ENCODE measurements at places on chromosomes 7 and 10.

DNA sequence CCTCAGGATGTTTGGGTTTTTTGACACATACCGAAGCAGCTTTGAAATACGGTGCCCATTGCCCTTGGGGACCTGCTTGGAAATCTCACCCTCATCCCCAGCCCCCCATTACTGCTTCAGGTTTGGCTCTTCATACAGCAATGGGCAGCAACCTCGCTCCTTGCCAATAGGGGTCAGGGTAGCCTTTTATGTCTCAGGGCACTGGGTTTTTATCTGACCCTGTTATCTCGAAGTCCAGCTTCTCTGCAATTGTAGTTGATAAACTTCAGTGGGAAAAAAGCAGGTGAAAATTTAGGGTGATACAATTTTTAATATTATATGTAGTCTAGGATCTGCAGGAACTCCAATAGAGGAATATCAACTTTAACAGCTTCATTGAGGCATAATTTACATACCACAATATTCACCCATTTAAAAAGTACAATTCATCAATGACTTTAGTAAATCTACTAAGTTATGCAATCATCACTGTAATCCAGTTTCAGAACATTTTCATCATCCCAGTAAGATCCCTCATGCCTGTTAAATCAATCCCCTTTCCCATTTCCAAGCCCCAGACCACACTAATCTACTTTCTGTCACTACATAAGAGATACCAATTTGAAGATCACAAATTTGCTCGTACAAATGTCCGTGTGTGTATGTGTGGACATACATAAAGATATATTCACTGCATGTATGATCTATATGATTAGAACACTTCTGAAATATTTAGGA is 386.2 kb downstream of the KCNMA1 start:
- no peak for DNase-seq

DNA sequence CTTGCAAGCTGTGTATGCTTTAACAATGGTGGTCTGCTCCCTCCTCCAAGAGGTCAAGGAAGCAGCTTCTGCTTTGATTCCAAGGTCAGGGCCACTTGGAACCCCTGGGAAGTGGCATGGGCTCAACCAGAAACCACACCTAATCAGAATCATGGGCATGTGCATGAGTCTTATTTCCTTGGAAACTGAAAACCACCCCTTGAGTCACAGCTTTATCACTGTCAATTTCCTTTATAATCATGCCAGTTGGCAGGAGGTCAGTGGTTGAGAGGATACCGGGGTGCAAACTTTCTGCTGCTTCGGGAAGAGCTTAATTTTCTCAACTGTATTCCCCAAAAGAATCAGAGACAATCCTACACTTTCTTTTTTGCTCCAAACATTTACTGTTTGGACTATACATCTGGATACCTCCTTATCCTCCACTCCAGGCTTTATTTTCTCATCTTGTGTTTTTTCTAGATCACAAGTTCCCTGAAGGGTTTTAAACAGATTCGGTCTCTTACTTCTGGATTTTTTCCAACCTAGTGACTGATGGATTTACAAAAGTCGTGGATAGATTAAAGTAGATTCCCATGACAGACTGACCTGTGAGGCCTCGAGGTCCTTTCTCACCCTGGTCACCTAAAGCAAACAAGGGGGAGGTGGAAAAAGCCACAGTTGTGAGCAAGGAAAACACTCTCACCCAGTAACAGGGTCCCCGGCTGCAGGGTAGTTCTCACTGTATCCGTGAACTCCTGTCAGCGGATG is 36.0 kb downstream of the COL17A1 start:
- DNase-seq: no peak

- no peak for DNase-seq
Observed at GRCh38 chr7:66245008-66245407, 39.9 kb downstream of the TPST1 start.

GRCh38 chr10:70673043-70673928 is 980 bp downstream of the ADAMTS14 start:
- DNase-seq: no peak

DNA sequence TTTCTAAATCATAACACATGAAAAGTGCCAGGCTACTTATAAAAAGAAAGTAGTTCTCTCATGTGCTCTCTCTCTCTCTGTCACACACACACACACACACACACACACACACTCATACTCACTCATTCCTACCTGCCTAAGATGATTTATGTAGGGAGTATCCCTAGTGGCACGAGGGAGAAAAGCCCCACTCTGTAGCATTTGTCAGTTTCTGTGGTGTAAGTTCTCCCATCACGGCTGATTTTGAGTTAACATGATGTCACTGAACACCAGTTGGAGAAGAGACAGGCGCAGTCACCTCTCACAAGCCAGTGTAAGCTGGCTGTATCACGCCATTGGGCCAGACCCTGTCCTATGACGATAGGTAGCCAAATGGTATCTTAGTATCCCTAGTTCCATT is 395.4 kb downstream of the SFMBT2 start:
- no peak for DNase-seq

- no peak for DNase-seq
Observed at GRCh38 chr10:15710455-15710854, 9.3 kb downstream of the ITGA8 start.

- DNase-seq: no peak
Observed at GRCh38 chr7:155988416-155988815, 176.2 kb upstream of the SHH start.

- DNase-seq: no peak
Observed at GRCh38 chr7:100352984-100353684, 4.8 kb upstream of the PILRB start.

DNA sequence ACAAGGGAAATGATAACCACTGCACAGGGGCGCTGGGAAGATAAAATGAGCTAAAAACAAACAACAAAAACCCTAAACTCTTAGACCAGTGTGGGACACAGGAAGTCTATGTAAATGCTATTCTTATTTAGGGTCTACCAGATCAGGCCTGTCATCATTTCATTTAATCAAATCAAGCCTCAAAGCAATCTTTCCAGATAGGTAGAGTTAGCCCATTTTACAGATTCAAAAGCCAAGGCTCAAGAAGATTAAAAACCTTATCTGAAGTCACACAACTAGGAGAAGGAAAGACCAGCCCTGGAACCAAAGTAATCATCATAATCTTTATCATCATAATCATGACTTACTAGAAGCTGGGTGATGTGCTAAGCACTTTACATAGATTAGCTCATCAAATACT is 4.7 kb downstream of the NOD1 start:
- DNase-seq: no peak

GRCh38 chr10:89134963-89135362 is 72.2 kb downstream of the CH25H start:
- DNase-seq: no peak

DNA sequence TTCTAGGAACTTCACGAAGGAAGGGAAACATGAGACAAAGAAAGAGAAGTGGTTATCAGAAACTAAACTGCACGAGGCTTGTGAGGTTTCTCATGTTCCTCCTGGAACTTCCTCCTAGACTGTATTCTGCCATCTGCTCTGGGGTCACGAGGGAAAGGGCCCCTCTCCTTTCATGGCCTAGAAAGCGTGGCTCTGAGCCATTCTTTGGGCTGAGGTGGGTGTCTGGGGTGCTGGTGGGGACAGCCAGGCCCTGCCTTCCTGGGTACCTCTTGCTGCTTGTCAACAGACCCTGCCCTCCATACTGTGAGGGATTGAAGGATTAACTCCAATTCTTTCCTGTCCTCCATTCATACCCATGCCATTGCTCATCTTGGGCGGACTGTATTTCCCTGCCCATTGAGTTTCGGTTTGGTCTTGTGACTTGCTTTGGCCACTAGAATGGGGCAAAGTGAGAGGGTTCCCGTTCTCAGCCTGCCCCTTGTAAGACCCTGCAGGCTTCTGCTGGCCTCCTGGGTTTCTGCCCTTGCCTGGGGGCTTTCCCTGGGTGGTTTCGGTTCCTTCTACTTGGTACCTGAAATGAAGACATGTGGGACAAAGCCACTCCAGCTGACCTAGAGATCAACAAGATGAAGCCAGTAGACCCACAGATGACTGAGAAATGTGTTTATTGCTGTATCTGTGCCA is 14.9 kb upstream of the GIMAP8 start:
- no peak for DNase-seq

- no peak for DNase-seq
Observed at GRCh38 chr7:16365177-16365576, 56.2 kb downstream of the CRPPA start.

GRCh38 chr7:114662002-114662677 is 247.5 kb downstream of the FOXP2 start:
- DNase-seq: no peak

GRCh38 chr10:117541909-117542705 is 439 bp upstream of the EMX2 start:
- no peak for DNase-seq

- no peak for DNase-seq
Observed at GRCh38 chr10:94049911-94050310, 56.2 kb downstream of the PLCE1 start.

- no peak for DNase-seq
Observed at GRCh38 chr7:148670374-148670773, 28.3 kb upstream of the CUL1 start.

- DNase-seq: peak; percentile 12
Observed at GRCh38 chr7:105429746-105430612, 41.3 kb upstream of the SRPK2 start.

- DNase-seq: no peak
Observed at GRCh38 chr7:29988424-29989256, 961 bp downstream of the SCRN1 start.

DNA sequence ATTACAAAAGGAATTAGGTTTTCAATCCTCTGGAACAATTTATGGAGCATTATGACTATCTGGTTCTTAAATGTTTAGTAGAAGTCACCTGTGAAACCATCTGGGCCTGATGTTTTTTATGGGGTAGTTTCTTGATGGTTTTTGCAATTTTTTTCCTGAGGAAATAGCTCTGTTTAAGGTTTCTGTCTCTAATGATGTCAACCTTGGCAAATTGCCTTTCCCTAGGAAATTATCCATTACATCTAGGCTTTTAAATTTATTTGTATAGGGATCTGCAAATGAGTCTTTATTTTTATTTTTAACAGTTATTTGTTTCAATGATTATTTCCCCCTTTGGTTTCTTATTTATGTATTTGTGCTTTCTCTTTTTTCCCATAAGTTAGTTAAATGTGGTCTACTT is 222.8 kb downstream of the GALNT17 start:
- DNase-seq: no peak

DNA sequence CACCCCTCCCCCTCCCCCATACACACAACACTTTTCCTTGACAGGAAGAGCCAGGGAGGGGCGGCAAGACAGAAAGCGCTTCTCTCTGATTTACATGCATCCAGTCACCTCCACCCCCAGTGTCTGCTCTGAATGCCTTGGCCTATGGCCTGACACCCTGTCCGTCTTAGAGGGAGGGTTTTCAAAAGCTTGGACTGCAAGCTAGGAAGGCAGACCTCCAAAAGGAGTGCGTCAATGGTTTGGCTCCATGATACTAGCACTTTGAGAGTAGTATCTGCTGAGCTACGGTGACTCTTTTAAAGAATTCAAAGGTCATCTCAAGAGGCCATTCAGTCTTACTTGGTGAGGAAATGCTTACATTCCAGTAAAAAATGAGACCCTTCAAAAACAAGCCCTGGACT is 20.3 kb upstream of the PAX2 start:
- no peak for DNase-seq

DNA sequence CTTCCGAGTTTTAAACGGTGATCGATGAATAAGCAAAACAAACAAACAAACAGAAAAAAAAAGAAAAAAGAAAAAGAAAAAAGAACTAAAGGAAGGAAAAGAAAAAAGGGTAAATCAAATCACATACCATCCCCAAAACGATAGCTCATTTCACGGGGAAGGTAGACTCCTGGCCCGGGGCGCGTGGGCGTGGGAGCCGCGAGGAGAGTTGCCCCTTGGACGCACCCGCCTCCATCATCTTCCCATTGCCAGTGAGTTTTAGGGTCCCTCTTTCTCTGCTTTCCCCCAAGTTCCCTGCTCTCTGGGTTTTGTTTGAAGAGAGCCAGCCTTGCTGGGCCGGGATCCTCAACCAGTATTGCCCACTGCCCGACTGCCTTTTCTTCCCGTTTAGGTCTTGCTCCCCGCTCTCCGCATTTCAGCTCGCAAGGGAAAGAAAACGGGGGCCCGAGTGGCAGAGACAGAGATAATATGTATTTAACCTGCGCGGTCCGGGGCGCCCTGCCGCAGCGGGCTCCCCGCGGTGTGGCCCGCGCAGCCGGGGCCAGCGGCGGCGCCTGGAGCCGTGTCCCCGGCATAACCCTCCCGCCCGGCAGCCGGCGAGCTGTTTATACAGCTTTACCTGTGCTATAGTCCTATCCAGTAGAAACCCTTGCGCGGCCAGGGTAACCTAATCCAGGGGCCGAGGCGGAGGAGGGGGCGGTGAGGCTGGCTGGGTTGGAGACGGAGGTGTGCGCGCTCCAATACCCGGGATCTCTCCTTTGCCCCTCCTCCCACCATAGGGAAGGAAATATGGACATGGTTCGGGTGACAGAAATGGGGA is 5.2 kb upstream of the GATA3 start:
- no peak for DNase-seq

- DNase-seq: no peak
Observed at GRCh38 chr10:68781613-68782574, 45.4 kb upstream of the STOX1 start.

DNA sequence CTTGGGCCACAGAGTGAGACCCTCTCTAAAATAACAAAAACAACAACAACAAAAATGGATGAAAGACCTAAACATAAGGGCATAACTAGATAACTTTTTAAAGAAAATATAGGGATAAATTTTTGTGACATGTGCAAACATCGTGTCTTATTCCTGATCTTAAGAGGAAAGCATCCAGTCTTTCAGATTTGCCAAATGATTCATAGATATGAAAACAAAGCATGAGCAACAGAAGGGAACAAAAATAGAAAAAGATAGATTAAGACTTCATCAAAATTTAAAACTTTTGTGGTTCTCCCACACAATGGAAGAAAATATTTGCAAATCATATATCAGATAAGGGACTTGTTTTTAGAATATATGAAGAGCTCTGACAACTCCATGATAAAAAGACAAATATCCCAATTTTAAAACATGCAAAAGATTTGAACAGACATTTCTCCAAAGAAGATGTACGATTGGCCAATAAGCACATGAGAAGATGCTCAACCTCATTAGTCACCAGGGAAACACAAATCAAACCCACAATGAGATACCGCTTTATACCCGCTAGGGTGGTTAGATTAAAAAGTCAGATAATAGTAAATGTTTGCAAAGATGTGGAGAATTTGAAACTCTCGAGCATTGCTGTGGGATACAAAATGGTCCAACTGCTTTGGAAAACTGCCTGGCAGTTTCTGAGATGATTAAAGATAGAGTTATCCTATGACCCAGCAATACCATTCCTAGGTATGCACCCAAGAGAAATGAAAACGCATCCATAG is 20.3 kb downstream of the PPIF start:
- DNase-seq: no peak

- no peak for DNase-seq
Observed at GRCh38 chr10:127453706-127454105, 95.4 kb upstream of the NPS start.

All from NCI-H187 (cell line).